ENCODE measurements at places on chromosomes 11 and 22.
A peak's percentile ranks its signal among the peaks of the same experiment; 100 is the strongest.

GRCh38 chr11:43555816-43556611 is 124.5 kb upstream of the HSD17B12 start:
- no peak for DNase-seq

DNA sequence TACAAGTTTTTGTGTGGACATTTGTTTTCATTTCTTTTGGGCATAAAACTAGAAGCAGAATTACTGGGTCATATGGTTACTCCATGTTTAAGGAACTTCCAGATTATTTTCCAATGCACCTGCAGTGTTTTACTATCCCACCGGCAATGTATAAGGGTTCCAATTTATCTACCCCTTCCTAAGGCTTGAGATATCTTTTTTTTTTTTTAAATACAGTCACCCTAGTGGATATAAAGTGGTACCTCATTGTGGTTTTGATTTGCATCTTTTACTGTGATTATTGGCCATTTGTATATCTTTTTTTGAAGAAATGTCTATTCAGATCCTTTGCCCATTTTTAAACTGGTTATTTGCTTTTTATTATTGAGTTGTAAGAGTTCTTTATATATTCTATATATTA is 34.6 kb upstream of the UCP3 start:
- no peak for DNase-seq

DNA sequence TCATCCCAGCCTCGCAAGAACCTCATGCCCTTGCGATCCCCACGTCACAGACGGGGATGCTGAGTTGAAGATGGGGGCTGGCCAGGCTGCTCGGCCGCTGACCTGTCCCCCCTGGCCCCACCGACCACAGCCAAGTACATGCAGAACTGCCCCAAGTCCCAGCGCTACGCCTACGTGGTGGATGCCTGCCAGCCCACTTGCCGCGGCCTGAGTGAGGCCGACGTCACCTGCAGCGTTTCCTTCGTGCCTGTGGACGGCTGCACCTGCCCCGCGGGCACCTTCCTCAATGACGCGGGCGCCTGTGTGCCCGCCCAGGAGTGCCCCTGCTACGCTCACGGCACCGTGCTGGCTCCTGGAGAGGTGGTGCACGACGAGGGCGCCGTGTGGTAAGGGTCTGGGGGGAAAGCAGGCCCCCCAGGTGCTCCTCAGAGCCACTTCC is 10.0 kb downstream of the MUC5B start:
- peak; percentile 50 for DNase-seq

- DNase-seq = no peak
Measured at GRCh38 chr11:47950396-47950795, 30.0 kb upstream of the PTPRJ start.

GRCh38 chr22:46172522-46173110 is 22.3 kb downstream of the PPARA start:
- DNase-seq = no peak

GRCh38 chr11:76719281-76719680 is 48.7 kb upstream of the LRRC32 start:
- DNase-seq = no peak

GRCh38 chr22:31367426-31367825 is 21.3 kb upstream of the PATZ1 start:
- DNase-seq = no peak

GRCh38 chr22:29143941-29144785 is 61.5 kb upstream of the EMID1 start:
- DNase-seq = no peak

DNA sequence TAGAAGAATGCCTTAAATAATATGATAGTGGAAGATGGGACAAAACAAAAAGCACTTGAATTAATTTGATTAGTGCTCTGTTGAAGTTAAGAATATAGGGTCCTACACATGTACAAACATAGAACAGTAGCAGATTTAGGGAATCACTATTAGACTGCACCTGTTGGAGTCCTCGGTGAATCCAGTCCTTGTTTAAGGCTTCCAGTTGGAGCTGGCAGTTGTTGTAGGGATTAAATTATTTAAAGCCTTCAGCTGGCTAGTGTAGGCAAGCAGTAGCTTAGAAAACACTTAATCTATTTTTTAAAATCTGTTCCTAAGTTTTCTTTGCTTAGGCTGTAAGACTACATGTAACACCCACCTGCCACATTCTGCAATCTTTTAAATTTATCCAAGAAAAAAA is 24.5 kb upstream of the CSTF3 start:
- DNase-seq = no peak

DNA sequence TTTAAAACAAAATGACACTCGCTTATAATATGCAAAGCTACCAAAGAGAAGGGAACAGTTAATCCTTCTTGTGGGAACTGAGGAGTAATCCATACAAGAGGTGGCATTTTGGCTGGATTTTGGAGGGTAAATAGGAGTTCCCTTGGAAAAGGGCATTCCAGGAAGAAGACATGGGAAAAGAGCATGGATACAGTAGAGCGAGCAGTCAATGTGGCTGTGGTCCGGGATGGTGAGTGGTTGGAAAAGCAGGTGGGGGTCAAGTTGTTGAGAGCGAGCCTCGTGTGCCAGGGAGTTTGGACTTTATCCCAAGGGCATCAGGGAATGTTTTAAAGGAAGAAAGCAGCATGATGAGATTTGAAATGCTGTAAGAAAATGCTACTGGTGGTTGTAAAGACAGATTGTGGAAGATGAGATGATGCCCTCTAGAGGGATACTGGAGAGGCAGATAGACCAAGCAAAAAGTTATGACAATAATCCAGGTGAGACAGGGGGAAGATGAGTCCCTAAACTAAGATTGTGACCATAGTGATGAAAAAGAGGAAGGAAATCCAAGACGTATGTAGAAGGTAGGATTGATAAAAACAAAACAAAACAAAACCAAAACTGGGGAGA is 3.8 kb upstream of the MMP7 start:
- DNase-seq = no peak
